ENCODE measurements at places on chromosomes 12 and 14. TPM values are rescaled to one million over a fixed set of nuclear protein-coding genes. Genes with fewer than 3 reads are reported as not detected.

Gene C1QL4
- not detected for total RNA-seq

DNA sequence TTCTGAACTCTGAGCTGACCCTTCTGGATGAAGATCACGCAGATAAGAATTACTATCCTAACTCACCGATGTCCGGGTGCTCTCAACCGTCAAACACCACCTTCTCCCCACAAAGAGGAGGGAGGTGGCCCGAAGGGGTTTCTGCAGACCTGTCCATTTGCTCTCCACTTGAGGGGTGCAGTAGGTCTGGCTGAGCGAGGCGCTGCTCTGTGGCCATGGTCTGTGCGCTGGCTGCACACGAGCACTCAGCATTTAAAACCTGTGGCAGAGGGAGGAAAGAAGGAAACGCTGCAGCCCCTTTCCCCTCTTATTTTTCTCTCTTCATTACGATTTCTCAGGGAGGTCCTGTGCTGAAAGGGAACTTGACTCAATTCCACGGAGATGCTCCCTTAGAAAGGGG lies 1.5 kb upstream of the HOXC13 start:
- DNase-seq = no peak

Gene SOX5
- total RNA-seq = 12.2 TPM

Gene ACOT6
- not detected for total RNA-seq

Gene FGF6
- total RNA-seq = not detected
